ENCODE measurements at places on chromosomes 2 and 18.

- DNase-seq: no peak
Observed at GRCh38 chr2:78351208-78351607, 674.3 kb upstream of the REG3G start.

- DNase-seq: no peak
Observed at GRCh38 chr2:130912471-130912870, 75.8 kb downstream of the ARHGEF4 start.

DNA sequence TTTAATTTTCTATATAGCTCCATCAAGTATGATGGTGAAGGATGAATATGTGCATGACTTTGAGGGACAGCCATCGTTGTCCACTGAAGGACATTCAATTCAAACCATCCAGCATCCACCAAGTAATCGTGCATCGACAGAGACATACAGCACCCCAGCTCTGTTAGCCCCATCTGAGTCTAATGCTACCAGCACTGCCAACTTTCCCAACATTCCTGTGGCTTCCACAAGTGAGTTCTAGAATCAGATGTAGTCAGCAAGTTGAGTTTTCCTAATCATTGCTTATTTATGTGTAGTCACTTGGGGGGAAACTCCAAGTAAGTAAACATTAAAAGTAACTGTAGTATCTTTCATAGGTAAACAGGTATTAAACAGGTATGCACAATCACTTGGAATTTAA, 24.8 kb downstream of the SMAD4 start:
- DNase-seq: no peak

- no peak for DNase-seq
Observed at GRCh38 chr2:148135705-148136104, 114.8 kb downstream of the MBD5 start.

- no peak for DNase-seq
Observed at GRCh38 chr18:75871596-75871995, 444.1 kb upstream of the SMIM21 start.

DNA sequence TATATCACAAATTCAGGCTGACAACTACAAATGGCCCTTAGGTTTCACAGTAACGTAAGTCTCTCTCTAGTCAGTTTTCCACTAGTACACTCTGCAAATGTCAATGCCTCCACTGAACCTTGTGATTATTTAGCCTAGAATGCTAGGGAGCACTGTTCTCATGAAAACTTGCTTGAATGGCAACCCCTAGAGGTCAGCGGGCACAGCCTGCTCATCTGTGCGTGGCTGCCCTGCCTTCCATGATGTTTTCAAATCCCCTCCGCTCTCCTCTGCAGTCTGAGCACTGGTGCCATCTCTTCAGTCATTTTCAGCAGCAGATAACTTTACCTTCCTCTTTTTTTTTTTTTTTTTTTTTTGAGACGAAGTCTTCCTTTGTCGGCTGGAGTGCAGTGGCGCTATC, 84.1 kb upstream of the GULP1 start:
- DNase-seq: no peak

DNA sequence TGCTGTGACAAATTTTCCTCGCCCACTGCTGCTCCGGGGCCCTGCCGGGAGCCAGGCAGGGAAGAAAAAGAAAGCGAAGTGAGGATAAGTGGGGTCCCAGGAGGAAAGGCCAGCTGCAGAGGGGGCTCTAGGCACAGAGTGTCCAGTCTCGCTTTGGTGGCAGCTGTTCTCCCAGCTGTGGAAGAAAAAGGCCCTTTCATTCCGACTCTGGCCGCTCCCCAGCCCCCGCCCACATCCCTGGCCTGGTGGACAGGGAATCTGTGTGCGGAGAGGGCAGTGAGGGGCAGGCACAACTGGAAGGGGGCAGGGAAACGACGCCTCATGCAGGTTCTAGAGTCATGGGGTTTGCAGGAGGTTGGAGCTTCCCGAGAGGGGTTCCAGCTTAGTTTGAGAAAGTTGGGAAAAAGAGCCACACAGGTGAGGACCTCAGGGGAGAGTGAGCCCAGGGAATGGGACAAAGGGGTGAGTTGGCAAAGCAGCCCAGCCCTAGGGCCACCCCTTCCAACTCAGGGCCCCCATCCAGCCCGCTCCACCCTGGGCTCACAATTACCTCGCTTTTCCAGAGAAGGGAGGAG, 1.8 kb downstream of the RTKN start:
- peak; percentile 96 for DNase-seq

All from pons (tissue), 1 donor.